Esophagus squamous epithelium (tissue), 5 donors: ENCODE measurements at places on chromosomes 6 and 20.

DNA sequence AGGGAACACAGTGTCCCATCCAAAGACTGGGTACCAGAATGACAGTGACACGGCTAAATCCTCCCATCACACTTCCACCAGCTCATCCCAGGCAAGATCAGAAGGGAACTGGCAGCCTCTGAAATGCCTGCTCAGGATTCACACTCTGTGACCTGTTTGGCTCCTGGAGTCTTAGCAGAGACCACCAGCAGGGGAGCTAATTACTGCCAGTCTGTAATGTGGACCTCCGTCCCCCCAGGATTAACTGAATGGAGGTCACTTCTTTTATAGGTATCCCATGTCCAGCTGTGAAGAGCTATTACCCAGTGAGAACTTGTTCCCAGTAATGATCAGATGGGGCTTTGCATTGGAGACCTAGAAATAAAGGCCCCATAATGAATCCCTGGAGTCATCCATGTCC is 45.2 kb downstream of the DEFB114 start:
- DNase-seq, result no peak

GRCh38 chr6:79335133-79335674 is 100.7 kb upstream of the HMGN3 start:
- DNase-seq, result no peak

GRCh38 chr20:35171753-35172433 is at the start of gene PROCR:
Gene PROCR, plus strand, starts transcription at chr20:35172072. Its CDS starts 83 bp downstream, at chr20:35172155.
- DNase-seq, result no peak

DNA sequence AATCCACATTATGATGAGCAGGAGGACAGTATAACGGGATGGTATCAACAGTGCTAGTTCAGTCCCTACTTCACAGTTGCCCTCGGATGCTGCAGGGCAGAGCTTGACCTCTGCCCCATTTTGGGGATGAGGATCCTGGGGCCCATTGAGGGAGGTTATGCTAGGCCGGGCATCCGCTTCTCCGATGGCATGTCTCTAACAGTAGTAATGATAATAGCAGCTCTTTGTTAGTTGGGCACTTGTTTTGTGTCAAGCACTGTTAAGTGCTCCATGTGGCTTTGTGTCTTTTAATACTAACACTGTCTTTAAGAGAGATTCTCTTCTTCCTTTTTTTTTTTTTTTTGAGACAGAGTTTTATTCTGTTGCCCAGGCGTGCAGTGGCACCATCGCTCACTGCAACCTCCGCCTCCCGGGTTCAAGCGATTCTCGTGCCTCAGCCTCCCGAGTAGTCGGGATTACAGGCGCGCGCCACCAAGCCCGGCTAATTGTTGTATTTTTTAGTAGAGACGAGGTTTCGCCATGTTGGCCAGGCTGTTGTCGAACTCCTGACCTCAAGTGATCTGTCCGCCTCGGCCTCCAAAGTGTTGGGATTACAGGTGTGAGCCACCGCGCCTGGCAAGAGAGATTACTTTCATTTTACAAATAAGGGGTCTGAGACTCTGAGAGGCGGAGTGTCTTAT is 1.1 kb downstream of the MAPRE1 start:
- DNase-seq, result no peak

GRCh38 chr20:64119681-64120341 is 12.4 kb upstream of the NPBWR2 start:
- no peak for DNase-seq

DNA sequence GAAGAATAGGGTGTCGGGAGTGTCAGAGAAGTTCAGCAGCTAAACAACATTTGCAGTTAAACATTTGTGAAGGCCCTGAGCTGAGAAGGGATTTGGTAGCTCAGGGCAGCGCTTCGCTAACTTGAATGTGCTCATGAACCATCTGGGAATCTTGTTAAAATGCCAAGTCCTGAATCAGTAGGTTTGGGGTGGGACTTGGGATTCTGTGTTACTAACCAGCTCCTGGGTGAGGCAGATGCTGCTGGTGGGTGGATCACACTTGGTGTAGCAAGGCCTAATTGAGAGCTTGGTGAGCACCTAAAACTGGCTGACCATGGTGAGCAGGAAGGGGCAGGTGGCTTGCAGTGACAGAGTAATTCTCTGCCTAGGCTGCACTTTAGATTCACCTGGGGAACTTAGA is 5.9 kb downstream of the PTPRA start:
- no peak for DNase-seq

GRCh38 chr6:4805553-4806336 is 29.5 kb downstream of the CDYL start:
- DNase-seq, result no peak

GRCh38 chr6:113591896-113592827 is 265.0 kb upstream of the MARCKS start:
- no peak for DNase-seq

- no peak for DNase-seq
Measured at GRCh38 chr6:138215093-138215782, 3.1 kb downstream of the PBOV1 start.

DNA sequence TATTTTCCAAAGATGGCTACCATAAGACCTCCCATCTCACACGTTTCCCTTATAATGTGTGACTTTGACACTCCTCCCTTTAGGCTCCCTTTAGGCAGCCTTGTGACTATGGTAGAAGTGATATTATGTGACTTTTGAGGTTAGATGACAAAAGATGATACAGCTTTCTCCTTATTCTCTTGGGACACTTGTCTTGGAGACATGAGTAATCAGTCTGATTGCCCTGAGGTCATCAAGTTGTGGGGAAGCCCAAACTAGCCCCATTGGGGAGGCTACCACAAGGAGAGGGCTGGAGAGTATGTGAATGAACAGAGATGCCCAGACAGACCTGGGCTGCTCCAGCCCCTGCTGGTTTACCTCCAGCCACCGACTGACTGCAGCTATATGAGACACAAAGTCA is 10.6 kb upstream of the DLK2 start:
- no peak for DNase-seq

DNA sequence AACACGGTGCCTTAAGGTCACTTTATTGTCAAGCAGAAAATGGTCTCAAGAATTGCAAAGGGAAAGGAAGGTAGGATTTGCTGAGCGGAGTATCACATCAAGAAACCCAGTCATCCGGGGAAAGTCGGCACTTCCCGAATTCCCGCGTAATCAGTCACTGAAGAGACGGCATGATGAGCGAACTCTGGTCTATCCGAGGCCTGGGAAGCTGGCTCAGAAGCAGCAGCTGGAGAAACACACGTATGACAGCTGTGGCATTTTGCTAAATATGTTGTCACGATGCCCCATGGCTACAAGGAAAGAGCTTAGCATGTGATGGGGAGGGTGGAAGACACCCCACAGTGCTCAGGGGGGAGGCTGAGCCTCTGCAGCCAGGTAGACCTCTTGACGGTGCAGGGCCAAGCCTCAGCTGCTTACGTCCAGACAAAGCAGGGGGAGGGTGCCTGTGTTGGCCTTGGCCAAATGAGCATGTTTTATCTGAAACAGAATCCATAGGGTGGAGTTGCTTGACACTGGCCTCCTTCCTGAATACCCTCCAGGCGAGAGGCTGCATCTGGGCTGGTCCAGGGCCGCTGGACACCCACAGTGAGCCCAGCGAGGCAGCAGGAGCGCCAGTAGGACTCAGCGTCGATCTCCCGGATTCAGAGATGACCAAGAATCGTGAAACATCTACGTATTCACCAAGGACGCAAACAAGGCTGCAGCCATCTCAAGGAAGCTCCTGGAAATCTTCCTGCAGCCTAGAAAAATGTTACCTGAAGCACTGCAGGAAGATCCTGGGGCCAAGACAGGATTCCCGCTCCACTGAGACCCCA is 118.8 kb upstream of the AFDN start:
- no peak for DNase-seq

DNA sequence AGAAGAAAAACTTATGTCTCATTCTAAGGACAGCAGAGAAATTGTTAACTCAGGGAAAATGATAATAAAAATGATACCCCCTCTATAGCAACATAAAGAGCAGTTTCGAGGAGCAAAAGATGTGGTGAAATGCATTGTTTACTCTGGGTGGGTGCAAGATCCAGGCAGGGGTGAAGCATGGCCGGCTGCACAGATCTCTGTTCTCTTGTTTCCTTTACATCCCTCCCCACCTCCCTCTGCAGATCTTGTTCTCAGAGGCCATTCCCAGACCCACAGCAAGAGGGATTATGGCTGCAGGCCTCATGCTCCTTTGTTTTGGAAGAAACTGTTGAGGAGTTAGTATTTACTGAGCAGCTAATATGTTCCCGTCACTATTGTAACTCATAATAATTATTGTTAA is 1.8 kb downstream of the BTN3A1 start:
- DNase-seq, result no peak

- no peak for DNase-seq
Measured at GRCh38 chr6:21665392-21666200, 72.0 kb downstream of the SOX4 start.

GRCh38 chr6:3744901-3745470 is 6.5 kb downstream of the PXDC1 start:
- DNase-seq, result no peak

DNA sequence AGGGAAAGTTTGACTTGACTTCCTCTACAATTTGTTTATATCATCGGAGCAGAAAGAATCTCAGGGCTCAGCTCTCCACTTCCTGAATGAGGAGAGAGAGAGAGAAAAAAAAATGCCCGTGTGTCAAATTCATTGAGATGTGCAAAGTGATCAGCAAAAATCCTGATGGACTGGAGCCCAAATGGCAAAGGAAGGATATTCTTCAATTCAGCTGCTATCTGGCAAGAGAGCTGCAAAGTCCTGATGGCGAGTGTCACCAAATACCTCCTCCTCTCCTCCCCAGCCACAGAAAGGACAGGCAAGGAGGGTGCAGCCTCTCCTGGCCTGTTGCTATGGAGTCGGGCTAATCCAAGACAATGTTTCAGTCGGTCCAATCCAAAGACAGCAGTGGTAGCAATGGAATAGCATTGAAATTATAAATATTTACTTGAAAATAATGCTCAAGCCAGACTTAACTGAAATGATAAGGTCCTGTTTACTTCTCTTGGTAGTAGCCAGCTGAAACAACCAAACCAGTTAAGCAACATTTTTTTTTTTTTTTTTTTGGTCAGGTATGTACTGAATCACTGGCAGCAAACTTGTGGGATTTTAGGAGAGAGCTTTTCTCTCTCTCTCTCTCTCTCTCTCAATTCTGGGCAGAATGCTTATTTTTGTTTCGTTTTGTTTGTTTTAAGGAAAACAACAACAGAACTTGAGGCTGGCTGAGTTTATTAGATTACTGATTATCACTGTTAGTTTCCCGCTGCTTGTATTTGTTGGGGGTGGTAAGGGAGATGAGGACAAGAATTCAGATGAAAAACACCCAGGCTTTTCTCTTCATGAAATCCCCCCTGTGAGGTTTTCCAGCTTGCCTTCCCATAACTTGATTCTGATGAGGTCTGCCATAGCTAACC is 204.2 kb downstream of the BCAS1 start:
- no peak for DNase-seq

DNA sequence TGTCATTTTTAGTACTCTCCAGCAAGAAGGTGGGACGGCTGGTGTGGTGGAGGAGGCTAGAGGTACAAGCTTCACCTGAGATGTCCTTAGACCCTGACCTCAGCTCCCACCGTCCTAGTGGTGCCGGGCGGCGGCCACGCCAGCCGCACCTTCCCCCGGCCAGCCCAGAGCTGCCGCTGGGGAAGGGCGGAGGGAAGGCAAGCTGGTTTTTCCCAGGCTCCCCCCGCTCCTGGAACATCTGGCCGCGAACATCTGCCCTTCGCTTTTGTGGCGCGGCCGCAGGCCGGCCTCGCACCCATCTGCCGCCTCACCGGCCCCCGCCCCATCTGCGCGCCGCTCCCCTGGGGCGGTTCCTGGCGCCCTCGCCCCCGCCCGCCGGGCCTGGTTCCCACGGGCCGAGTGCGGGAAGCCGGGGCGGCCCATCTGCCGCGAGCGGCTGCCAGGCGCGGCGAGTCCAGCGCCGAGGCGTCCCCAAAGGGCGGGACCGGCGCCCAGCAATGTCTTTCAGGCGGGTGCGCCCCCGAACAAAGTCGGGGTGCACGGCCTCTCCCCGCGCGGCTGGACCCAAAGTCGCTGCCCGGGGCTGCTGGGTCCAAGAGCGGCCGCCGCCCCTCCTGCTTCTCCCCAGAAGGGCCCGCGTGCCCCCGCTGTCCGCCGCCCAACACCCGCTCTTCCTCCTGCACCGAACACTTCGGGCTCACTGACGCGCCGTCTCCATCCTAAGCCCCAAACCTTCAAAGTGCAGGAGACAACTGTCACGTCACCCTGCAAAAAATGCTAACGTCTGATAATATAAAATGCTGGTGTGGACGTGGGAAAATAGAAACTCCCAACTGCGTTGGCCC is 17.3 kb upstream of the ID1 start:
- no peak for DNase-seq

DNA sequence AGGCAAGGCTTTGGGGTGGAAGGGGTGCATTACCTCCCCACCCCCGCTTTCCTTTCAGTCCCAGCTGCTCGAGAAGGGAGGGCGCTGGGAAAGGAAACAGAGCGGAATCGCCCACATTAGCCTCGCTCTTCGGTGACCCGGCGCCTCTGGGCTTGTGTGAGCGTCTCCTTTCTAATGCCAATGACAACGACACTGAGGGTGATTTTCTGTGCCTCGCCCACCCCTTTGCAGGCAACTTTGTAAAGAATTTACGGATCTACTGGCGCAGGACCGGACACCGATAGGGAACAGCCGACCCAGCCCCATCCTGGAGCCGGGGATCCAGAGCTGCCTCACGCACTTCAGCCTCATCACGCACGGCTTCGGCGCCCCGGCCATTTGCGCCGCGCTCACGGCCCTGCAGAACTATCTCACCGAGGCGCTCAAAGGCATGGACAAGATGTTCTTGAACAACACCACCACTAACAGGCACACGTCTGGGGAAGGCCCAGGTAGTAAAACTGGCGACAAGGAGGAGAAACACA is 24.3 kb downstream of the TFAP2B start:
- DNase-seq, result no peak

DNA sequence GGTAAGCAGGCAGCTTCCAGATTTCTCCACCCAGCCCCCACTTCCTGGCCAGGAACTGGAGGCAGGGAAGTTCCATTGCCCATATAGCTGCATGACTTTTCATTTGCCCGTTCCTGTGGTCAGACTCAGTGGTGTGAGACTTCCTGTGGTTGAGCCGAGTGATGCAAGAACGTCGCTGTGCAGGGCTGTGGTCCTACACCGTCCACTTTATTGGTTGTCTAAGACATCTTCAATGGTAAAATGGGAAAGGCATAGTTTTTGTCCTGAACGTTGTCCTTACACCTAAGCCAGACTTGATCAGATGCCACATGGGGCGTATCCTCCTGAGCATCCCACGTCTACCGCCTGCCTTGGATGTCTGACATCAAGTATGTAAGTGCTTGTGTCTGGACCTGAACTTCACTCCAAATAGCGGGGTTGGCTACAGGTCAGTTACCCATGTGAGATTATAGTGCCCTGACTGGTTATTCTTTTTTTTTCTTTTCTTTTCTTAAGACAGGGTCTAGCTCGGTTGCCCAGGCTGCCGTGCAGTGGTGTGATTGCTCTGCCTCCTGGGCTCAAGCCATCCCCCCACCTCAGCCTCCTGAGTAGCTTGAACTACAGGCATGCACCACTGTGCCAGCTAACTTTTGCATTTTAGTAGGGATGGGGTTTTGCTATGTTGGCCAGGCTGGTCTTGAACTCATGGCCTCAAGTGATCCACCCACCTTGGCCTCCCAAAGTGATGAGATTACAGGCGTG is 25.9 kb upstream of the GTSF1L start:
- peak; percentile 7 for DNase-seq
